NCI-H2081 treated with DMSO at 0.1 percent for 48 hours (cell line): ENCODE measurements at places on chromosomes 2 and 18.
A peak's percentile ranks its signal among the peaks of the same experiment; 100 is the strongest.

- no peak for DNase-seq
Measured at GRCh38 chr2:124001696-124002430, 23.2 kb upstream of the CNTNAP5 start.

DNA sequence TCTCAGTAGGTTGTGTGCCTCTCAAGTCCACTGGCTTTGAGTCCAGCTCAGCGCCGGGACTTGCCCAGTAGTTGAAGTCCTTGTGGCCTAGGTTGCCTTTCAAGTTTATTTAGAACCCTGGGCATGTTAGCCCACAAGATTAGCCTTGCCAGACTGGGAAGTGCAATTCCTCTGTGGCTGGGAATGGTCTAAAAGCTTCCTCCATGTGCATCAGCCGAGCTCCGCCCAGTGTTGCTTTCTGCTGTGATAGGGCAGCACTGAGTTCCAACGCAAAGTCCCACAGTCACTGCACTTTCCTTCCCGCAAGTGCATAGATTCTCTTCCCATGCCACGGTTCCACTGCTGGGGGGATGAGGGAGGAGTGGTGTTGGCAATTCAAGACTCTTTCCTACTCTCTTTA is 308.9 kb upstream of the THUMPD2 start:
- DNase-seq: no peak

- DNase-seq: no peak
Measured at GRCh38 chr2:96772903-96773671, 12.4 kb downstream of the CNNM4 start.

- DNase-seq: no peak
Measured at GRCh38 chr2:212359425-212360067, 179.1 kb downstream of the ERBB4 start.

GRCh38 chr2:173860082-173860481 is 105.1 kb downstream of the SP3 start:
- DNase-seq: no peak

GRCh38 chr2:68216454-68217310 is 35.6 kb downstream of the PPP3R1 start:
- no peak for DNase-seq

- DNase-seq: no peak
Measured at GRCh38 chr18:79251021-79251420, 144.7 kb upstream of the NFATC1 start.

GRCh38 chr2:127400533-127400896 is 12.7 kb upstream of the MAP3K2 start:
- no peak for DNase-seq

GRCh38 chr18:72612894-72613533 is 68.9 kb upstream of the CBLN2 start:
- DNase-seq: no peak

DNA sequence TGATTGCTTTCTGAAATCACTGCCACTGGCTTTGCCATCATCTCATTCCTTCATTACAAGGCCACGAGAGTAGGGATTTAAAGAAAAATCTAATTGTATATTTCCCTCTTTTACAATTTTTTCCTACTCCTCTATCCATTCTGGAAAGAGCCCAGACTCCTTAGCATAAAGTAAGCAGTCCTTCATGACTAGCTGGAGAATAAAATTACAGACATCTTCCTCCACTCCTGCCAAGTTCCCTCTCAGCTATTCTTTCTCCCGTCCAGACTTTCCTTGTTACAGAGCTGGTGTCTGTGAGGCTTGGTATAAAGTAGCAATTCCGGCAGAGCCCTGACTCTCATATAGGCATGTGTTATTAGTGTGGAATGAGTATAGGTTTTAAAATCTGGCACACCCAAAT is 806.8 kb downstream of the PLCL1 start:
- DNase-seq: no peak

GRCh38 chr2:178025551-178026185 is 46.9 kb downstream of the PDE11A start:
- DNase-seq: no peak

GRCh38 chr18:61975526-61976326 is 82.9 kb upstream of the RNF152 start:
- DNase-seq: no peak

DNA sequence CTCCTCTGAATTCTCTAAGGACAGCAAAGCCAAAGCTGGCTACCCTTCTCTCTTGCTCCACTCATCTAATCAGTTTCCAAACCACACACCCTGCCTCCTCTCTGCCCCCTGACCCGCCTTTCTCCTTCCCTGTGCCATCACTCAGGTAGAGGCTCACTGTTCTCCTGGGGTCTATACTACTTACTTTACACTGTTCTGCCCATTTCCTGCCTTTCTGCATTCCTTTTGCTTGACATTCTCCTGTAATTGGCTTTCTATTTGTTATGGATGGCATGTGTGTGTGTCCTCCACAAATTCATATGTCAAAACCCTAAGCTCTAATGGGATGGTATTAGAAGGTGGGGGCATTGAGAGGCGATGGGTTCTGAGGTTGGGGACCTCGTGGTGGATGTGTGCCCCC is 675.2 kb upstream of the ID2 start:
- no peak for DNase-seq

DNA sequence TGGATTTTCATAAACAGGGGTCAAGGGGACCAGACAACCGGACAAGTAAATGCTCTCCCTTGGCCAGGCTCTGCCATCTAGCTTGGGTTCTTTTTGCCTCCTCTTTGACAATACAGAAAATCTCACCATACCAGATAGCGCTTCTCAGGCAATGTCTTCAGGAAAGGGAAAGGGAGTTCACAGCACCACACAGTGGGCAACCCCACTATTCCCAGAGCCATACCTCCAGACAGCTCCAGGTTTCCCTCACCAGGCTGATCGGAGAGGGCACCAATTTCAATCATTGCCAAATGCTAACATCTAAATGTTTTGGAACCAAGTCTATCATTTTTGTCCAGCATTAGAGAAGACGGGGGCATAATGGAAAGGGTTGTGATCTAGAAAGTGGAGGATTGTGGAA is 28.1 kb downstream of the CCDC68 start:
- DNase-seq: no peak

DNA sequence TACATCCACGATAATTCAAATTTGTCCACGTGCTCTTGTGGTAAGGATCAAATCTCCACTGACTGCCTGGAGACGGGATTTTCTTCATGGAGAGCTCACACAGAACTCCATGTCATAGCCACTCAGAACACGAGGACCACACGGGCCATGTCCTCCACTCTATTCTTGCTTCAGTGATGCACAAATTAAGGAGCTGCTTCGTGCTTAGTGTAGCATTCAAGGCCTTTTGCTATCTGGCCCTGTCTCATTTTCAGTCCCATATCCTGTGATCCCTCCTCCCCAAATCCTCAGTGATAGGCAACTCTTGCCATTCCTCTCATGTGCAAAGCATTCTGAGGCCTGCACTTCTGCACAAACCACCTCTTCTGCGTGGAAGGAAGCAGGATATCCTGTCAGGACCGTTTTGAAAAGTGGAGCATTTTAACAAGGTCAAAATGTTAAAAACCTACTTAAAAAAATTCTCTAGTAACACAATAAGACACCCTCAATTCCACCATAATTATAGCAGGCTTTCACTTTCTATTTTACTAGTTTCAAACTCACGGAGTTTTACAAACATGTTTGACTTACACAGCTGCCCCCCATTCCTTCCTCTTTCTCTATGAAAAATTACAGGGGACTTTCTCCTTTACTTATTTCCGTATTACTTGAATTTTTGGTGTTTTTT is 35.2 kb downstream of the ST3GAL5 start:
- no peak for DNase-seq

DNA sequence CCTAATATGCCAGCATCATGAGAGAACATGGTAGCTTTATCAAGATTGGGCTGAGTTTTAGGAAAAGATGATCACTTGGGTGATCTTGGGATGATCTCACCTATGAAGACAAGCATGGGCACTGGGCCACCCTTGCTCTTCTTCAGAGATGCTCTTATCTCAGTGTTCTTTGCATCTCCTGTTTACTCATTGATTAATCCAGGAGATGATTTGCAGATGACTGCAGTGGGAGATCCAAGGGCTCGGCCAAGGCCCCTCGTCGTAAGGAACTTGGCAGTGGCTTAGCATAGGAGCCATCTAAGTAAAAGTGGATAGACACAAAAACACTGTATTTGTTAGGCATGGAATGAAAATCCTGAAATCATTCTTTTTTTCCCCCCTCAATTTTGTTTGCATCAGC is 228.4 kb downstream of the FHOD3 start:
- DNase-seq: no peak

DNA sequence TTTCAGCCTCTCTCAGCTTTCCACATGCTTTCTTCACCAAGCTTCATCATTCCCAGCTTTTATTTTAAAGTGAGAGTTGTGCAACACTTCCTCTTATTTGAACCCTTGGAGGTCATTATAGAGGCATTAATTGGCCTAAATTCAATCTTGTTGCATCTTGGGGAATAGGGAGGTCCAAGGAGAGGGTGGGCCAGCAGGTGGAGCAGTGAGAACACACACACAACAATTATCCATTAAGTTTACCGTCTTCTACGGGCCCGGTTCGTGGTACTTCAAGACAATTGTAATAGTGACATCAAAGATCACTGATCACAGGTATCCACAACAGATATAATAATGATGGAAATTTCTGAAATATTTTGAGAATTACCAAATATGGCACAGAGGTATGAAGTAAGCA is 457.2 kb upstream of the SMIM21 start:
- no peak for DNase-seq

GRCh38 chr18:48355276-48356115 is 53.7 kb downstream of the ZBTB7C start:
- no peak for DNase-seq

GRCh38 chr18:13610555-13611141 is 115.7 kb downstream of the FAM210A start:
- DNase-seq: no peak

DNA sequence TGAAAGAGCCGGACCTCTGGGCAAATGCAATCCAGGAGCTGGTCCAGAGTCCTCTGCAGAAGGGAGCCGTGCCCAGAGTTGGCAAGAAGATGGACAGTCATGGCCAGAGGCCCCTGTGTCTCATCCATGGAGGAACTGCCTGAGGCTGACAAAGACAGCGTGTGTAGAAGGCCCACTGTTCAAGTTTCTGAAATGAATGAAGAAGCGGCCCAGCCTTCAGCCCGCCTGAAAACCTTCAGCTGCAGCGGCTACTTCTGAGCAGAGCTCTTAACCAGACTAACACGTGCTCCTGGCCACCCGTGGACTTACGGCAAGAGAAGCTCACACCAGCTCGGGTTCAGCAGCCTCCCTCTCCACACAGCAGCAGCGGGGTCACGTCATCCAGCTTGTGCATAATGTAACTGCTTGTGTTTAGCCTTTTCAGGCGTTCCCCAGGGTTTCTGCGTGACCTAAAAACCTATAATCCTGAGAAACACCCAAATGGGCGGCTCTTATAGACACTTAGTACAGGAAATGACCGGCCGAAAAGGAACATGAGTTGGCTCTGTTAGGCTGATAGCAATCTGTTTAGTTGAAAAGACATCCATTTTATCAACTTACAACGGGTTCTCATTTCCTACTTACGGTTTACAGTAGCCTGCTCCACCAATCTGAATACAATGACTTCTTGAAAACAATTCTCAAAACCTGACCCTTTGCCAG is at the start of gene FAM124B:
Gene FAM124B, minus strand, starts transcription at position 467 of the 702 bp plus-strand sequence. Its CDS starts 339 bp downstream, at position 128.
- no peak for DNase-seq

- no peak for DNase-seq
Measured at GRCh38 chr2:240960971-240961876, 37.2 kb upstream of the SNED1 start.

DNA sequence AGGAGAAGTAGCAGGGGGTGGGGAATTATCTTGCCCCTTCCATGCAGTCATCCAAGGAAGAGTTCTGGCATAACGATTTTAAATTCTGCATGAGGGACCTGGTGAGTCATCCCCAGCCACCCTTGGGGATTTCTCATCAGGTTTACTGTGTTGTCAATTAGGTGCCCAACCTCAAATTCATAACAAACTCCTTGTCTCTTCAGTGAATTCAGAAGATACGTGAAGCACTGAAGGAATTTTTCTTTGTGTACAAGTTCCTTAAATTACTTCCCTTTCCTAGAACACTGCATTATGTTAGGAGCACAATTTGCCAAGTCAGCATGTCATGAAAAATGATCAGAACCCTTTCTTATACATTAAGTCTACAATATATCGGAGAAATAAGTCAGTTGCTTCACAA is 70.8 kb upstream of the NOSTRIN start:
- no peak for DNase-seq

- no peak for DNase-seq
Measured at GRCh38 chr2:123840574-123840973, 184.5 kb upstream of the CNTNAP5 start.

GRCh38 chr2:12363569-12363968 is 353.2 kb upstream of the TRIB2 start:
- DNase-seq: no peak

GRCh38 chr2:100753444-100753843 is 66.5 kb upstream of the NPAS2 start:
- no peak for DNase-seq

DNA sequence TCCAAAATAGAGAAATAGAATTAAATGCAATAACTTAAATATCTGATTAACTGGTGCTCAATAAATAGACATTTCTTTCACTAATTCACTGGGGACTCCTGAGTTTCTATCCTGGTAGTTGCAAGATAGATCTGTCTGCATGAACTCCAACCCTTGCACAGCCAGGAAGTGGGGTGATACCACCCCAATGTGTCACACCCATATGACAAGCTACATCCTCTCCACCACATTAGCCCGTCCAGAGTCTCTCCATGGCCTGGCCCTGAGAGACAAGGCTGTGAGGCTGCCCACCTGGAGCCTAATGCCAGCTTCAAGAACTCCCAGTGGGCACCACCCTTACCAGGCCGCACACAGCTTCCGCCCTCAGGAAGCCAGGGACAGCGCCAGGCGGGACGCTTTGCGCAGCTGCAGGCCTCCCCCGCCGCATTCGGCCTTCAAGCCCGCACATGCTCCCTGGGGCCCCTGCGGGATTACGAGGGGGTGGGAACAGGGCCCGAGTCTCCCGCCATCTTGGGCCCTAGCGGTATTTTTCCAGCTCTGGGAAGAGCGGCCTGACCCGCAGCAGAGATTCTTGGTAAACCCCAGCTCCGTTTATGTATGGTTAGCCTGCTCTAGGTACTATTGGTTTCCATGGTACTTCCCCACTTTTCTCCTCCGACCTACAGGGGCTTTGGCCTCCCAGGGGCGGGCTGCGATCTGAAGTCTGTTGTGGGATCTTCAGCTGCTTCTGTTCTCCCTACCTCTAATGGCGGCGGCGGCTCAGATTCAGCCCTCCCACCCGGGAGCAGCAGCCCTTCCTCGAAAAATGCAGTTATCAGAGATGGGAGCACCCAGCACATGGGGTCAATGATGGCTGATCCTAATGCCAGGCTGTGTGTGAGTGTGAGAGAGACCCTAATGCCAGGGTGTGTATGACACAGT is at the start of gene TDRD15:
Gene TDRD15, plus strand, starts transcription at position 496 of the 921 bp plus-strand sequence. CDS start 13,500 bp downstream, outside the sequence.
- DNase-seq: no peak

- no peak for DNase-seq
Measured at GRCh38 chr2:240644859-240645301, 19.6 kb downstream of the GPR35 start.

DNA sequence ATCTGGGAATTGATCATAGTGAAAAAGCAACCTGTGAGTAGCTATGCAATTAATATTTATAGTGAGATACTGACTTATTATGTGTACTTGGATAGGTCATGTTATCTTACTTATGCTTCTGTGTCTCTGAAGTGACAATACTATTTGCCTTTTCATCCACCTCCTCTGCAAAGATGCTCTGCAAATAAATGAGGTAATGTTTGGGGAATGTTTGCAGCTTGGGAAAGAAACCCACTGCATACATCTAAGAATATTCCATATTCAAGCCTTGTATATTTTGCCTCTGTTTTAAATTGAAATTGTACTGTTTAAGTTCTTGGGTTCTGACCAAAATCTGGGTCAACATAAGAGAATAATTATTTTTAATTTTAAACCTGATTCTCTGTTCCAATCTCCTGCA is 217.4 kb upstream of the DTNA start:
- no peak for DNase-seq

- peak; percentile 0 for DNase-seq
Measured at GRCh38 chr18:22703883-22704585, 229.1 kb upstream of the RBBP8 start.
